RWPE2 (cell line): ENCODE measurements at places on chromosomes 2 and 18.

- no peak for DNase-seq
Measured at GRCh38 chr2:27664622-27665363, 1.1 kb downstream of the SLC4A1AP start.

DNA sequence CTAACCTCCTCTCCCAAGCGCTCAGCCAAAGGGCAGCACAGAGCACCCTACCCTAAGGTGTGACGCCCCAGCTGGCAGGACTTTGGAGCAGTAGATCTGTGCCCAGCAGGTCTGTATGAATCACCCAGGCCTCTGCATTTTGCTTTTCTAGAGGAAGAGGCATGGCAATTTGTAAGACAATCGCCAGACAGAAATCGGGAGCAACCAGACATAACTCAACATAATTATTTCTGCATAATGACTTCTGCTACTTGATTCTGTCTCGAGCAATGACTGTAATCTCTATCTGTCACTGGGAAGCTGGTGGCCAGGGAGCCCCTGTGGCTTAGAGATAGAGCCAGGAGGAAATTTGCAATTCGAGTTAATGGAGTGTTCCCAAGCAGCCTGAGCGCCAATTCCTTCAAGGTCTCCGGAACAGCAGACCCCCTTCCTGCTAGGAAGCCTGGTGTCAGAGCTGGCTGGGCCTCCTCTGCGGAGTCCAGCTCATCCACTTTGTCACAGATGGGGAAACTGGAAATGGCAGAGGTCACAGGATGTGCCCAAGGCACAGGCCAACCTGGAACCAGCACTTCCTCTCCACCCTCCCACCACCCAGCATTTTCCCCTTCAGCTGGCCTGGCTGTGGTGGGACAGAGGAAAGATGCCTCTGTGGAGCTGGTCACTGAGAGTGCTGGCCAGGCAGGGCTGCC is 55.0 kb downstream of the ODC1 start:
- no peak for DNase-seq

GRCh38 chr18:35519148-35519899 is 21.6 kb upstream of the INO80C start:
- no peak for DNase-seq

DNA sequence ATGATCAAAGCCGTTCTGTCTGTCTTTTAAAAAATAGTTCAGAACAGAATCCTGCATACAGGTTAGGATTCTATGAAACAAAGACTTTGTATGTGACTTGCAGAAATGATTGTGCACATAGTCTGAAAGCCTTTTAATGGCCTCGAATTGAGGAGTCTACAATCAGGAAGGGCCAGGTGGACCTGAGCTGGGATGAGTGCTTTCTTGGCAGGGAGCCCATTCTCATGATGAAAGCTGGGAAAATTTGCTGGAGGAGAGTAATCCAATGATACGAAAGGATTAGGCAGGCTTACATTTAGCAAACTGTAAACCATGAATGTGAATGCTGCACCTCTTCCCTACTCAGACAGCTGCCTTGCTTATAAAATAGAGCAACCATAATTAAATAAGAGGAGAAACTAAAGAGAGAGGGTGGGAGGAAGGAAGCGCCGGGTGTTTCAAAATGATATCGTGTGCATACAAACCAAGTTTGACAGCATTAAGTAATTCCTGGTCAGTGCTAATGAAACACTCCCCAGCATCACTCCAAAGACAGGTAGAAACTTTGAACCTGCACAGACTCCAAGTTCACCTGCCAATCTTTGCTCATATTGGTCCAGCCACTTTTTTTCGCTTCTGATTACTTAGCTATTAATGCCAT is 23.7 kb upstream of the CXCR4 start:
- no peak for DNase-seq

DNA sequence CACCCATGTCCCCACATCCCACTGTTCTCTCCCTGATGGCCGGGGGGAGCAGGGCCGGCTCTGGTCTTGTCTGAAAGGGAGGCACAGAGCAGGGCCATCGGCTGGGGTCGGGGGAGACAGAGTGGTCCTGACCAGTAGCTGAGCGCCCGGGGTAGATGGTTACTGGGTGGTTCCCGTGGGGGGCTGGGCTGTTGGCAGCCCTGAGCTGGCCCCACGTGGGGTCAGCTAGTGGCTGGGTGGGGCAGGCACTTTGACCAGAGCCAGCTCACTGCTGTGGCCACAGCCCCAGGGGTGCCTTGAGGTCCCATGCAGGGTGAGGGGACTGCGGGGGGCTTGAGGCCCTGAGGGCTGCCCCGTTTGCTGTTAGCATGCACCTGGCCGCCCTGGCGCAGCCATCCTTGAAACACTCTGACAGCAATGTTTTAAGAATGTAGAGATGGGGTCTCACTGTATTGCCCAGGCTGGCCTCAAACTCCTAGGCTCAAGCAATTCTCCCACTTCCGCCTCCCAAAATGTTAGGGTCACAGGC is 12.3 kb upstream of the NEU4 start:
- peak; percentile 62 for DNase-seq

GRCh38 chr2:168363347-168364092 is 92.6 kb upstream of the CERS6 start:
- no peak for DNase-seq

GRCh38 chr18:9068346-9068745 is 34.2 kb upstream of the NDUFV2 start:
- DNase-seq: no peak

DNA sequence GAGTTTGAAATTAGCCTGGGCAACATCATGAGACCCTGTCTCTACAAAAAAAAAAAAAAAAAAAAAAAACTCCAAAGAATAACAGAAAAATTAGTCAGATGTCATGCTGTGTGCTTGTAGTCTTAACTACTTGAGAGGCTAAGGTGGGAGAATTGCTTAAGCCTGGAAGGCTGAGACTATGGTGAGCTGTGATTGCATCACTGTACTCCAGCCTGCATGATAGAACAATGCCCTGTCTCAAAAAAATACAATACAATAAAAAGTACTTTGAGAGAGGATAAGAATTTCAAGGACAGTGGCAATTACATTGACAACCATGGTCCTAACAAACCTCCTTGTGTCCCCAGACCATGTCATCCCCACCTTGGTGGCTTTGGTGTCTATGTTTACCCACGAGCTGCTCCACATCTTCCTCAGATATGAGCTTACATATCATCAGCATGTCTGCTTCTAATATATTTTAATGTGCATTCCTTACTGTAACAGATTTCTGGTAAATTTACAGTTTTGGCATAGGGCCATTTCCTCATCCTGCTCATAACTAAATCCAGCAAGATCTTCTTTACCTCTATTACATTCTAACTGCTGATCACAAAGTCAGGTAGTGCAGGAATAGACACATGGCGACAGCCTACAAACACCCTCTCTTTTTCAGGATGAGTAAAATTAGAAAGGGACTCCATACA is 437.7 kb upstream of the HNRNPA3 start:
- no peak for DNase-seq
